H54 (cell line): ENCODE measurements at places on chromosomes 3 and 15.

DNA sequence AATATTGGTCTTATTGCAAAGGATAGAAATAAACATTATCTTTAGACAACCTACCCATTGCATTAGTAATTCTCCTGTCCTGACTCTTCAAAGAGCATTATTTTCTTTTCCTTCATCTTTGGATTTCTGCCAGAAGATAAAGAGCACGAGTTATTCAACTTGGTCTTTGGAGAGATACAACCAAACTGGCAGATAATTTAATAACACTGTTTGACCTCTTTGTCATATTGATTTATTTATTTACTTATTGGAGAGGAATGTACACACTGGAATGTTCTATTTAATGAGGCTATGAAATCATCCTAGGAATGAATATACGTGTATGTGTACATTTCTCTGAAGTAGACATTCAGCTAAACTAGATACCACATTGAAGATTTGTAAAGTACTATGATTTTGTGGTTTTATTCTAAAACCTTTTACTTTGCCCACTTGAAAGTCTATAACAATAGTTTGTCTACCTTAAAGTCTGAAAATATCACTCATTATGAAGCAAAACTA, 462.1 kb downstream of the C3orf38 start:
- DNase-seq, result no peak

GRCh38 chr15:59268852-59269407, 62.3 kb downstream of the LDHAL6B start:
- no peak for DNase-seq

GRCh38 chr3:81468391-81468790, 293.1 kb downstream of the GBE1 start:
- no peak for DNase-seq

- no peak for DNase-seq
Observed at GRCh38 chr3:151216641-151217607, 13.9 kb upstream of the GPR171 start.
